ENCODE measurements at places on chromosomes 2 and 18.

DNA sequence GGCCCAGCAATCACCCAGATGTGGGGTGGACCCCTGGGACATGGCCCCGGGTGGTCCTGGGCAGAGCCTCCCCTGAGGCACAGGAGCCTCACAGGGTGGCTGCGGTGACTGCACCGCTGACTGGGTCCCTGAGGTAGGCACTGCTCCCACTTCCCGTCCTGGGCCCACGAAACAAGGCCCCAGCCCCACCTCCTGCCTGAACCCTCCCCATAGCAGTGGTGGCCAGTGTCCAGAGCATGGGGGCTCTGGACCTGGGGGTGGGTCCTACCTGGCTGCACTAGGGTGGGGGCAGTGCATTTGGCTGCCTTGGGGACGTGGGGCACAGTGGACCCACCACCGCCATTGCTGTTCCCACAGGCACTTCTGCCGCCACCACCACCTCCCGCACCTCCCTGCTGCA, 39.4 kb downstream of the TDRD15 start:
- DNase-seq = no peak

DNA sequence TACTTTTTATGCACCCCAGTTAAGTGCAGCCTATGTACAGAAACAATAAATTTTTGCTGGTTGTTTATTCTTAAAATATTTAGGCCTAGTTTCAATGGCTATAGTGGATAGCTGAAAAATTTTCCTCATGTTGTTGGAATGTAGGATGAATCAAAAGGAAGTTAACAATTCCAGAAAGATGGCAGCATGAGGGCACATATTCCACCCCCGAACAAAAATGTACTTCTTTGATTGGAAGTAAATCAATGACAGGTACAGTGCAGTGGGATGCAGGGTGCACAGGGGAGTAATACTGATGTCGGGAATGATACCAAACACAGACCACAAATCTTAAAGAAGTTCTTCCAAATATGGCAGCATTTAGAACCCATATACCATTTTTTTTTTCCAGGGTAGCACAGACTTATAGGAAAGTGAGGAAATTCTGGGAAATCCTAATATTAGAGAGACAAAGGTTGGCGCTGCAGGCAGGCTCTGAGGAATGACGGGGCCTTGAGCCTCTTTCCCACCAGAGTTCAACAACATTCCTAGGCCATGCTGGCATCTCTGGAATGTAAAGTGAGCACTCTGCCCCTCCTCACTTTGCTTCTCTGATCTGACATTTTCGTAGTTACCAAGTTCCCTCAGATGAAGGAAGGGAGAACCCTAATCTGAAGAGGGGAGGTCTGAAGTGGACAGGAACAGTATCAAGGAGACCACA, 36.6 kb upstream of the IKZF2 start:
- DNase-seq = no peak

- DNase-seq = no peak
These were observed 46.9 kb downstream of the CABYR start for GRCh38 chr18:24185805-24186204.

DNA sequence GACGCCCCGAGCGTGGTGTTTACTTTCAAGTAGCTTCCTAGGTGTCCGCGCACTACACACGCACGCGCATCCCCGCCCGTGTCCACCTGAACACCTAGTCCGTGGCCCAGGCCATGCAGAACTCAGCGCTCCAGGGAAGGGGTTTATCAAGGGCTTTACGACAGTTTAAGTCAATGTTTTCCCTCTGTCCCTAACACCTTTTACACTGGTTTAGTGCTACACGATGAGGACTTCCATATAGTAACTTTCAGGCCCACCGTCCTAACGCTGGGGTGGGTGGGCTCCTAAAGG, 1.4 kb upstream of the BCL2 start:
- no peak for DNase-seq

Data from effector memory CD8-positive, alpha-beta T cell (primary cell).